Ovary (tissue), 10 donors: ENCODE measurements at places on chromosomes 4 and X. TPM values are rescaled to one million over a fixed set of nuclear protein-coding genes. Genes with fewer than 3 reads are reported as not detected.

PSAPL1 gene
- not detected for total RNA-seq

DNA sequence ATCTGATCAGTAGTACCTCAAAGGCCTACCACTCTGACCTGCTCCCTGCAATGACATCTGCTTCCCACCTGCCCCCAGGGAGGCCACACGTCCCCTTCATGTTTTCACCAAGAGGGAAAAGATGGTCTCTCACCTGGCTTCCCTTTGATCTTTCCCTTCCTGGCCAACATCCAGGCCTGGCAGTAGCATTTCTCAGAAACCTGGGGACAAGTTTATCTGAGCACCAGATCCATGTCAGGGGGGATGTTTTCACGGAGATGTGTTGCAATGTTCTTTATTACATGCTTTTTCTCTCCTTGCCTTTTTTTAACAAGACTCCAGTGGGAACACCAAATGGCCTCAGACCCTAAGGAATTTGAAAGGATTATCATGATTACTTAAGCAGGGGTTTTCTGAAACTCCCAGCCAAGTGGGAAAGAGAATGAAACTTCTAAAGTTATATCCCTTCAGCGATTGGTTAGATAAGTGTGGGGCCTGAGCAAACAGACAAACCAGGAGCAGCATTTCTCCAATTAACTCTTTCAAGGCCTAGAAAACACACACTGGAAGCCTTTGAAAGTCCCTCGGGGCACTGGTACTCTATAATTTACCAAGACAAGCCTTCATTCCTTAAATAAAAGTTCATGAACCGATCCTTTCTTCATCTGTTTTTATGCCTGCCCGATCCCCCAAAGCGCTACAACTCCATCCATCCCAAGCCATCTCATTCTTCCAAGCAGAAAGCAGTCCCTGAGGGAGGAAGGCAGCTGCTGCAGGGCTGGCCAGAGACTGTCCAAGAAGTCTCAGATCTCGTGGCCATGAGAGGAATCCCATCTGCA is 94.1 kb downstream of the BCOR start:
- no peak for DNase-seq
- no peaks in the 10 kb centered on the region for H3K36me3 ChIP-seq
- H3K4me3 ChIP-seq = no peak overlapping the region
- H3K27ac ChIP-seq = no peak overlapping the region
- H3K4me1 ChIP-seq = peaks cover 3% of the 10 kb centered on the region
- H3K27me3 ChIP-seq = no peaks in the 10 kb centered on the region

OTOP1 gene
- total RNA-seq = not detected

DNA sequence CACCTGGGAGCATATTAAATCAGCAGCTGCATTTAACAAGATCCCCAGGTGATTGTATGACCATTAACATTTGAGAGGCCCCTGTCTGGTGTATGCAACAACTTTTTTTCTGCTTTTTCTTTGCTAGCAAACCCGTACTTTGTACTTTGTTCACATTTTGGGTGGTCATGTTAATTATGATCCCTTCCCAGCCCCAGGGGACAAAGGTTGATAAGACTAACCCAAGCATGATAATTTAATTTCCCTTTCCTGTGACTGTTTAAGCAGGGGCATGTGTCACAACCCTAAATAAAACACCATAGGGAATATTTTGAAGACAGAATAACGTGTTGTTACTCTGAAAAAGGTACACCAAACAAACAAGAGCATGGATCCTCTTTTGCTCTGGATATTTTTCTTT is 332.0 kb downstream of the PCDH18 start:
- H3K27me3 ChIP-seq = no peaks in the 10 kb centered on the region
- no peaks in the 10 kb centered on the region for H3K4me1 ChIP-seq
- H3K4me3 ChIP-seq = no peak overlapping the region
- no peak overlapping the region for H3K27ac ChIP-seq
- DNase-seq = no peak
